ENCODE measurements at places on chromosomes 3 and 15. TPM values are rescaled to one million over a fixed set of nuclear protein-coding genes. Genes with fewer than 3 reads are reported as not detected.

DNA sequence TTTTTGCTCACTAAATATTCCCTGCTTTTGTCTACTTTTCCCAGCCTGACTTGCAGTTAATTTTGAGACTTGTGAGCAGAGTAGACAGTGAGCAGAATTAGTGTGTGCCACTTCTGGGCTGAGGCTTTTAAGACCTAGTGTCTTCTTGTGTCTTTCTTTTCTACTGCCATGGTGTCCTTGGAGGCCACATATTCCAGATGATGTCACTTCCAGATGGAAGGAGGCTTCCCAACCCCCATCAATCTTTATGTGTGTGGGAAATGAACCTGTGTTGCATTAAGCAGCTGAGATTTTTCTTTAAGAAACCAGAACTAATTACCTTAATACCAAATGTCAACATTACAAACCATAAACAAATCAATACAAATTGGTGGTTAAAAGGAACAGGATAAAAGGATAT, 774.7 kb upstream of the ROBO1 start:
- no peak for DNase-seq

The RAB6B gene
- 0.73 TPM for total RNA-seq

- DNase-seq, result no peak
Observed at GRCh38 chr15:82808634-82809041, 790 bp upstream of the WHAMM start.

- DNase-seq, result no peak
Observed at GRCh38 chr3:175176556-175176955, 317.4 kb downstream of the NAALADL2 start.

The GOLGA6L7 gene
- not detected for total RNA-seq
